ENCODE measurements at places on chromosomes 1 and 21. TPM values are rescaled to one million over a fixed set of nuclear protein-coding genes. Genes with fewer than 3 reads are reported as not detected.

GRCh38 chr1:212396638-212397037 is 18.0 kb downstream of the PACC1 start:
- DNase-seq, result no peak

DNA sequence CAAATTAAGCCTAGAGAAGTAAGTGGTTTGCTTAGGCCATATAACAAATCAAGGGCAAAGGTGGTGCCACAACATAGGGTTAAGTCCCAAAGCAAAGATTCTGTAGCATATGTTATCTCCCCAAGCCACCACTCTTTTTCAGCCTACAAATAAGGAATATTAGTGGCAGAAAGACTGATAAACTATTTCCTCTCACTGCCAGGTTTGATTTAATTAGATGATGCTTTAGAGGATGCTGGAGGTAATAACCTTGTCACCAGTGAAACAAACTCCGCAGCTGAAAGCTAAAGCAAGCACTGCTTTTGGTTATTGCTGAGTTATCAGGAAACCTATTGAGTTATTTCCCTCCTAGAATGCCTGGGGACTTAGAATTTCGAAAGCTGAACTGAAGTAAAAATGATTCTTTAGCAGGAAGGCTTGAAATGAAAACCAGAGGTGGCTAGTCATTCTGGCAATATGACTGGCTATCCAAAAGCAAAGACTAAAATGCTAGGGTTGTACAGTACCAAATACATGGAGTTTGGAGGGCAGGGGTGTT is 145.2 kb downstream of the SYT2 start:
- DNase-seq, result no peak

The LYPD8 gene
- not detected for total RNA-seq

- no peak for DNase-seq
Measured at GRCh38 chr21:32921632-32922230, 104.0 kb upstream of the OLIG2 start.

GRCh38 chr1:104125970-104126369 is 376.3 kb downstream of the AMY1C start:
- no peak for DNase-seq

GRCh38 chr1:85838238-85838637 is 130.0 kb upstream of the ZNHIT6 start:
- DNase-seq, result no peak

The MOB3C gene
- total RNA-seq, result 3.7 TPM

DNA sequence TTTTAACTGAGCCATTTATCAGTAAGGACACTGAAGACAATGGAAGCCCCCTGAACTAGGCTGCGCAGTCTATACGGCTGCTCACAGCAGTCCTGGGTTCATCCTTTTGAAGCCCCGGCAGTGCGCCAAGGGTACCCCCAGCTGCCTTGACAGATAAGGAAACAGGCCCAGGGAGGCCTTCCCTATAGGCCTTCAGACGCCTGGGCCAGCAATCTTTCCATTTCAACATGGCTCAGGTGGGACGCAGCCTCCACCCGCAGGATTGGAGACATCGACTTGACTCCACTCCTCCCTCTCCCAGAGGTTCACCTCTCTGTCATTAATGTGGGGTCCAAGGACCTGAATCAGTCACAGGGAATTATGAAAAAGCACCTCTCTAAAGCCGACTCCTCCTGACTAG is 2.8 kb upstream of the LYPD8 start:
- DNase-seq, result no peak

GRCh38 chr1:176800978-176801513 is 338.1 kb downstream of the PAPPA2 start:
- no peak for DNase-seq

DNA sequence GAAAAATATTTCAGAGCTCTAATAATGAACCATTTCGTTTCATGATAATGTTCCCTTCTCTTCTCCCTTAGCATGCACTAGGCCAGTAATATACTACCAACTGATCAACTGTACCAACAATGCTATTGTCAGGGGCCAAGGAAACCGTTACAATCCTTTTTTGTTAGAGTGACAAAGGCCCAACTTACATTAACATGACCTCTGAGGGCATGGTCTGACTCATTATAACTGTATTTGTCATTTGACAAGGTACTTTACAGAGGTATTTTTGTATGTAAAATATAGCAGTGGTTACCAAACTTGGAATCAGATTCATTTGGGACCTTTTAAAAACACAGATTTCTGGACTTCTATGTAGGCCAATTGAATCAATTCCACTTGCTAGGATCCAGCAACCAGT is 102.6 kb upstream of the RRP15 start:
- DNase-seq, result no peak

DNA sequence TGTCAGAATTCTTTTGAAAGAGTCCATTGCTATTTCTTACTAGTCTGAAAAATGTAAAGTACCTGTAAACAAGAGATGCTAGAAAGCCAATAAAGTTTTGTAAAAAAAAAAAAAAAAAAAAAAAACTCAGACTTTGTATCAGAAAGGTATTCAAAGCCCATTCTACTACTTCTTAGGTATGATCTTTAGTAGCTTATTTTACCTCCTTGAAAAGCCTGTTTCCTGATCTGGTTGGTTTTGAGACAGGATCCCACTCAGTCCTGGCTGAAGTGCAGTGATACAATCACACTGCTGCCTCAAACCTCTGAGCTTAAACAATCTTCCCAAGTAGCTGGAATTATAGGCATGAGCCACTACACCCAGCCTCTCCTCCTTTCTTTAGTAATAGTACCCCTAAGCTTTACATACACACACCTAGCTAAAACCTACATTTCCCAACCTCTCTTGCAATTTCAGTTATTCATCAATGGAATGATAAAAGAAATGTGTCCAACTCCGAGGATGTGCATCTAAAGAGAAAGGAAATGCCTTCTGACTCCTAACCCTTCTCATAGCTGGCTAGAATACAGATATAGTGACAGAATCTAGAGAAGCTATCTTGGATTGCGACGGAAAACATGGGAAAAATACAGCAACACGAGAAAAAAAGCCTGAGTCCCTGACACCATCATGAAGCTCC is 30.6 kb downstream of the EPS15 start:
- no peak for DNase-seq

The CYP4A22 gene
- total RNA-seq, result not detected

DNA sequence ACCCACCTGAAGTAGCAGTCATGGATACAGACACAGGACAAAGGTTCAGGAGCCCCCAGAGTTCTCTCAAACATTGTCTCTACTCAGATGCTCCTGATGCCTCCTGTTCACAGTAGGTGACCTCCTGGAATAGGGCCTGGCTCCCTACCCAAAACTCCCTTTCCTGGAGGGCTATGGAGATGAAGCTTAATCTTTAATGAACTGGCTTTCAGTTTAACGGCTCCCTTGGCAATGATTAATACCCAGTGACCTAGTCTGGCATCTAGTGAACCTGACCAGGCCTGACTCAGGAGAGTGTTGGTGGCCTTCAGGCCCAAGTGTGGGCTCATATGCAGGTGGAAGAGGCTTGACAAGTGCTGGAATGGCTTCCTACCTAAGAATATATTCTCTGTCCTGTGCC is 65.2 kb upstream of the TRABD2B start:
- no peak for DNase-seq

DNA sequence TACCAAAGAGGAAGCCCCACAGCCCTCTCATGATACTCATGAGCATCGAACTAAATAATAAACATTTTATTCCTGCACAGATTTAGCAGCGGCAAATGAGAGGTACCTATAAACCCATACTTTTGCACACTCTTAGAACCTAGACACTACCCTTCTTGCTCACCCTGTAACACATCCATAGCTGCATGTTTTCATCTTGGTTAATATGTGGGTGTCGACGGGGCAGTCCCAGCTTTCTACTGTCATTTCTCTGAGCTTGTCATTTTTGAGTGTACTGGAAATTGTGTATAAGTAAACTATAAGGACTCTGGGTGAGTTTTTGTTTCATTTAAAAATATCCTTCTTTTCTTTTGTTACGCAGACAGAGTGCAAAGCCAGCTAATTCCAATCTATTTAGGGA is 25.5 kb downstream of the OVGP1 start:
- DNase-seq, result no peak

The PHC2 gene
- total RNA-seq, result 49.9 TPM

DNA sequence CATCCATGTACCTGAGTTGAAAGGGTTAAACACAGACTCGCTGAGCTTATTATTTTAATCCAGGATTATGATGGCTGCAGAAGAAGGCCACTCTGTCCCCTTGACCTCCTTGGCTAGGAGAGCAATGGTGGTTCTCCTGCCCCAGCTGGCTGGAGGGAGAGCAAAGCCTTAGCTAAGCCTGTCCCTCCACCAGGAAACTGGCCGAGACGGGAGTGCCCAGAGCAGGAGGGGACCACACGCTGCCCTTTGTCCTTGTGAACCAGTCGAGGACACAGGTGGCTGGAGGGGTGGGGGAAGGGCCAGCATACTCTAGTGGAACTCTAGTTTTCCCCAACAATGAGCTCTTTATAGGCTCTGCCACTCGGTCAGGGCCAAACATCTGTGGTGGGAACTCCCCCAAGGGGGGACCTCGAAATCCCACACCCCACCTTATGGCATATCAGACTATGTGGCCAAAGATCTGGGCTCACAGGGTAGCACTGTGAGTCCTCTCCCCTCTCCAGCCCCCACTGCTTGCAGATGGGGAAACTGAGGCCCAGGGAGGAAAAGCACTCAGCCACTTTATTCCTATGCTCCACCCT is 12.9 kb downstream of the KIAA1614 start:
- DNase-seq, result no peak

- DNase-seq, result no peak
Measured at GRCh38 chr1:221692643-221693042, 49.2 kb downstream of the DUSP10 start.

The TMEM125 gene
- not detected for total RNA-seq

- no peak for DNase-seq
Measured at GRCh38 chr1:217484871-217485270, 146.0 kb downstream of the GPATCH2 start.

DNA sequence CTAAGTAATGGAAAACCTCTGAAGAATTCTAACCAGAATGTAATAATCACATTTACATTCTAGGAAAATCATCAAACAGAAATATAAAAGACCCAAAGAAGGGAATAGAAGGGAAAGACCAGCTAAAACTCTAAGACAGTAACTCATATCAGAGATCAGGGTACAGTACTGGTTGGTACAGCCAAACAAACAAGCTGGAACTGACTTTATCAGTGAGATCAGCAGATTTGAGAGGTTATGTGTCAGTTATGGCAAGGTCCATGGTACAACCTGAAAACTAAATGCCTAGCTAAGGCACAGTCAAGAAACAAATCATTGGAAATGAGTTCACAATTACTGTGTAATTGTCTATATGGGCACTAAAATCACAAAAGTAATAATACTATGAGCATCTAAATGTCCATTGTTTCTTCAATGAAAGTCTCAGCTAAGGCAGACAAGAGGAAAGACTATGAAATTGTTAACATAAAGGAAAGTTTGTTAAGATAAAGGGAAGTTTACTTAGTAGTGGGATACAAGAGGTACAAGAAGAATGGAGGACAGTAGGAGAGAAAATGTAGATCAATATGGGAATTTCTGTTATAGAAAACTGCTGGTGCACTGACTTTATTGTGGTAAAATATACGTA is 75.8 kb downstream of the TRIM33 start:
- DNase-seq, result no peak

- no peak for DNase-seq
Measured at GRCh38 chr1:82901561-82901960, 1097.4 kb downstream of the TTLL7 start.

The EXO1 gene
- total RNA-seq, result 144 TPM

- no peak for DNase-seq
Measured at GRCh38 chr1:29487291-29487690, 251.0 kb downstream of the PTPRU start.

GRCh38 chr21:45551316-45551715 is 9.1 kb upstream of the SLC19A1 start:
- peak; percentile 75 for DNase-seq

DNA sequence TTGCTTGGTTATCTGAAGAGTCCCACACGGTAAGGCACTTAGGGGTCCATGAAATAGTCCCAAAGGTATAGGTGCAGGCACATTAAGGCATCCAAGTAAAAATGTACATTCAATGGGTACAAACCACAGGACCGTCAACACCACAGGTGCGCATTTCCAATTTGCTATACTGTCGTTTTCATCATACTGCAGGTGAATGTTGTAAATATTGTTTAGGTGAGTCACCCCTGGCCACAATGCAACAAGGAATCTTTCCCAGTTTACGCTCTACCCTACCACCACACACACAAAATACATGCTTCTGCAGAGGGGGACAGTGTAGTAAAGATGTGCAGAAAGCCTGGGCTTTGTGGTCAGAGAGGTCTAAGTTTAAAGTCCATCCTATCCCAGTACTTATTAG is 13.7 kb downstream of the CADM3 start:
- no peak for DNase-seq

GRCh38 chr21:17441370-17441769 is 71.5 kb upstream of the CXADR start:
- DNase-seq, result no peak

- DNase-seq, result no peak
Measured at GRCh38 chr1:14010476-14010875, 310.5 kb downstream of the PRDM2 start.

DNA sequence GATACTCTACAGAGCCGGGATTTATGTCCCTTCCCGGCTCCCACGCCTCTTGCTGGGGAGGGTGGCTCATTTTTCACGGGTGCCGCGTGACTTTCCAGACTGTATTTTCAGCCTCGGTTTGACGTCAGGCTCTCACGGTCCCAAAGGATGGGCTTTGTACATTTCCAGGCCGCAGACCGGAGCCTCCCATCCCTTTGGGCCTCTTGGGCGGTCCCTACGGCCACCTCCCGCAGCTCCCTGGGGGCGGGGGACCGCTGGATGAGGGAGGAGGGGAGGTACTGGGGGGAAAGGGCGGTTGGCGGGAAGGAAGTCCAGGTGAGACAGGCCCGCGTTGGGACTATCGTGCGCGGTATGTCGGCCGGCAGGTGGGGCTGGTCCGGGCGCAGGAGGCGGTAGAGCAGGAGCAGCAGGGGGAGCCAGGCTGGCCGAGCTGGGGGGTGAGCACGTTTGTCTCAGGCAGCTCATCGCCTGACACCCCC is 17.9 kb downstream of the UBL4B start:
- no peak for DNase-seq

DNA sequence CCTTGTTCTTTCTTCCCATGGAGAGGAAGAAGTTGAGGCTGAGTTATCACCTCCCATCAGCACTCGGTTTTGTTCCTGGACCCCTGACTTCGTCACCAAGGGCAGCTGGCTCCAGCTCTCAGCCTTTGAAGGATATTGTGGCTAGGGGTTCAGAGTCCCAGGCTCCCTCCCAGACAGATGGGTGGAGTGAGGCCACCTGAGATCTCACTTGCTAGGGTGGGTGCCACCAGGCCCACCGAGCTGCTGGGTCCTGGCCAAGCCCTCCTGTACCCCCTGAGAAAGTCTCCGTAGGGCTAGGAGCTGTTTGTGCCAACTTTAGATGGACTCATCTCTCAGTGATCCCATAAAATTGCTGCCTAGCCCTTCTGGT is 6.9 kb downstream of the MX2 start:
- DNase-seq, result no peak

DNA sequence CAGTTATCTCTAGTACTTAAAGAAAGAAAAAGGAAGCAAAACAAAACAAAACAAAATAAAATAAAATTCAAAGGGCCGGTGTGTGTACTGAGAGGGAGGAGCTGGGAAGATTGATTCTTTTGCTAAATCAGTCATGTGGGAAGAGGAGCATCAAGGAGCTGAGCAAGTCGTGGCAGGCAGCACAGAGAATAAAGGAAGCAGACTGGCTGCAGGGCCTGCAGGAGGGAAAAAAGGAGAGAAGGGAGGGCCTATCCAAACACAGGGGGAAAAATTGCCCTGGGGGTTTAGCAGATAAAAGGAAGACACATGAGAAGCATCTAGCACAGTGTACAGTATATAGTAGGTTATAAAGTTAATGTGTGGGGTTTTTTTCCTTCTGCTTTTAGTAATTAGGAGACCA is 27.6 kb downstream of the AGO4 start:
- no peak for DNase-seq

Data from NCI-H460 (cell line).